NCI-H1436 (cell line): ENCODE measurements at places on chromosomes 6 and 20.

- no peak for DNase-seq
These were observed 89.1 kb upstream of the PCSK2 start for GRCh38 chr20:17137692-17138091.

- no peak for DNase-seq
These were observed at the start of gene TREML2 for GRCh38 chr6:41200901-41201763. TREML2 (minus strand) TSS chr6:41201149; CDS start chr6:41201008, 141 bp downstream.

- DNase-seq = no peak
These were observed 71.4 kb upstream of the PREP start for GRCh38 chr6:105474234-105474633.

- DNase-seq = no peak
These were observed 239.8 kb downstream of the CDC5L start for GRCh38 chr6:44627091-44627882.

GRCh38 chr6:111583986-111584385 lies 21.7 kb downstream of the TRAF3IP2 start:
- no peak for DNase-seq

DNA sequence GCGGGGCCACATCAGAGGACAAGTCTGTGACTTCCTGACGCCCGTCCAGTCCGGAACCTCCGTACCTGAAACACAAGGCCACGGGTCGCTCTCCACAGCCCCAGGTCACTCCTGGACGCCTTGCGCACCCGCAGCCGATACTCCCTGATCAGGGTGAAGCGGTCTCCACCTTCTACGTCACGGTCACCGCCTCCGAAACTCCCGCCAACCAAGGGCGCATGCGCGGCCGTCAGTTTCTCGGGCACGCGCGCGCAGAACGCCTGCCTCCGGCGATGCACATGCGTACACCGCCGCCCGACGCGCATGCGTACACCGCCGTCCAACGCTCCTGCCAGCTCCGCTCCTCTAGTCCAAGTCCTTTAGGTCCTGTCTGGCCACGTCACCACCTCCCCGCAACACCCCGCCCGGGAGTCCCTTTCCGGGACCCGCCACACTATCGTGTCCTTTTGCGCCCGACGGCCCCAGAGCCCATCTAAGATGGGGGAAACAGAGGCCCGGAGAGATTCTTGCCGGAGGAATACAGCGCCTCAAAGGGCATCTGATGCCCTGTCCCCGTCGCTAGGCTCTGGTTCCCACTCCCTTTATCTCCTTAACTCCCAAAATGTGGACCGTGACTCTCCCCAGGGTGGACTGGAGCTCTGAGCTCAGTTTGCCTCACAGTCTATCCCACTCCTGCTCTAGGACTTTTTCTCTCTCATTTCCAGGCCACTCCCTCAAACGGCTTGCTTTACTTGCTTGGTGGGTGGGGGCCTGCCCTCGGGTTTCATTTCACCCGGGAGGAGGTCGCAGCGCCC lies at the start of gene DSN1:
Gene DSN1, minus strand, starts transcription at position 167 of the 794 bp plus-strand sequence. CDS start 2,305 bp downstream, outside the sequence.
- DNase-seq = peak; percentile 92

DNA sequence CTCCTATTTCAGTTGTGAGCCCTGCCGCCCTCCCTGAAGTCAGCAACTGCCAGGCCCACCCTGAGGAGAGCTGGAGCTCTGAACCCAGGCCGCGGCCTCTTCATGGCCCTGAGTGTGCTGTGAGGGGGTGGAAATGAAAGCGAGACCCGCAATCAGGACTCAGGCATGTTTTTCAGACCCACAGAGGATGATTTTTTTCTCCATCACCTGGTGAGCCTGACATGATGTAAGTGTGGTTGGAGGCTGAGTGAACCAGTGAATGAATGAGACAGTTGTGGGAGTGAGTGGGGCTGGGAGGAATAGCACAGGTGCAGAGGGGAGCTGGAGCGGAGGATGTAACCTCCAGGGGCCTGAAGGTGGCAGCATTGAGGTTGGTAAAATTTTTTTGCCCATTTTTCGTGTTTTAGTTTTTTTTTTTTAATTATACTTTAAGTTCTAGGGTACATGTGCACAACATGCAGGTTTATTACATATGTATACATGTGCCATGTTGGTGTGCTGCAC lies 18.3 kb downstream of the RAET1L start:
- no peak for DNase-seq

- no peak for DNase-seq
These were observed 156.4 kb downstream of the ASCC3 start for GRCh38 chr6:100724696-100725095.

DNA sequence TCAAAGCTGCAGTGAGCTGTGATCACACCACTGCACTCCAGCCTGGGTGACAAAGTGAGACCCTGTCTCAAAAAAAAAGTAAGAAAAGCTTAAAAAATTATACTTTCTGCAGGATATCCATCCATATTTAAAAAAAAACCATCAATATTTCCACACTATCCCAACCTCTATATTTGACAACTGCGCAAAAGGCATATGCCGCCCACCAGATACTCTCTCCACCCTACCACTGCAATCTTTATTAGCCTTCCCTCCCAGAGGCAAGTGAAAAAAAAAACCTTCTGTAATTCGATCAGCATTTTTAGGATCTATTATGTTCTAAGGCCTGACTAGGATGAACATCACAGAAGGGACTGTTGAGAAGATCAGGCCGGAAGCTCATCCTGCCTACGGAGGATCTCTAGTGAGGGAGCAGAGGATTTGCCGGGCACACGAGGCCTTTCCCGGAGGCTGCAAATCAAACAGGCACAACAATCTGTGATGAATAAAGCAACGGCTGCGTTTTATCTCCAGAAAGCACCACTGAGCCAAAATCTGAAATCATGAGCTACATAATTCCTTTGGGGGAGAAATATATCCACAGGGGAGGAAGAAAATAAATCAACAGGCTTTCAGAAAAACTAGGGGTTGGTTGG lies 65.9 kb downstream of the GFOD1 start:
- DNase-seq = no peak
